ENCODE measurements at places on chromosomes 4 and X.

DNA sequence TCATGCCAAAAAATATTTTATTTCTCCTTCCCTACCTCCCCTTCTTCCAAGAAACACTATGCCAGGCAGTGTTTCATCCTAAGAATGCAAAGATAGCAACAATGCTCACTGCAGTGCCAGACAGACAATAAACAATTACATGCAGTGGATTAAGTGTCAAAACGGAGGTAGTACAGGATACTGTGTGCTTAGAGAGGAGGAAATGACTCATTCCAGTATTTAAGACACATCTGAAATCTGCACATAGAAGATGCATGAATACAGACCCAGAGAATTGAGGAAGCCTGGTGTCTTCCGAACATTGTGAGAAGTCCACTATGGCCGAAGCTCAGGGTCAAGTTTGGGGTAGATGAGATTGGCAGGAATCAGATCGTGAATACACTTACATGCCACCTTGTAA is 326.4 kb downstream of the PPP3CA start:
- DNase-seq = peak; percentile 19

DNA sequence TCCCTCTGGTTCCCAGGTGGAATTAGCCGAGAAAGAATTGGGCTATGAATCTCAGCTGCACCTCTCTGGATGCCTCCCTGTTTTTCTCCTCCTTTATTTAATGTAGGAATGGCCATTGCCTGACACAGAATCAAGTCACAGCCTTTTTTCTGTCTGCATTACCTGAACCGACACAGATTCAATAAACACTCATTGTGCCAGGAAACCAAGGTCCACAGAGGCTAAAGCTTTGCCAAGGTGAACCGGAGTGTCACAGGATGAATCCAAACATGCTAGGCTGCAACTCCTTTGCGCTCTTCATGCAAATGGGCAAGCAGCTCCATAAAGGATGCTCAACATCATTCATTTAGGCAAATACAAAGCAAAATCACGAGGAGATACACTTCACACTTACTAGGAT is 199.8 kb upstream of the AGTR2 start:
- DNase-seq = no peak

DNA sequence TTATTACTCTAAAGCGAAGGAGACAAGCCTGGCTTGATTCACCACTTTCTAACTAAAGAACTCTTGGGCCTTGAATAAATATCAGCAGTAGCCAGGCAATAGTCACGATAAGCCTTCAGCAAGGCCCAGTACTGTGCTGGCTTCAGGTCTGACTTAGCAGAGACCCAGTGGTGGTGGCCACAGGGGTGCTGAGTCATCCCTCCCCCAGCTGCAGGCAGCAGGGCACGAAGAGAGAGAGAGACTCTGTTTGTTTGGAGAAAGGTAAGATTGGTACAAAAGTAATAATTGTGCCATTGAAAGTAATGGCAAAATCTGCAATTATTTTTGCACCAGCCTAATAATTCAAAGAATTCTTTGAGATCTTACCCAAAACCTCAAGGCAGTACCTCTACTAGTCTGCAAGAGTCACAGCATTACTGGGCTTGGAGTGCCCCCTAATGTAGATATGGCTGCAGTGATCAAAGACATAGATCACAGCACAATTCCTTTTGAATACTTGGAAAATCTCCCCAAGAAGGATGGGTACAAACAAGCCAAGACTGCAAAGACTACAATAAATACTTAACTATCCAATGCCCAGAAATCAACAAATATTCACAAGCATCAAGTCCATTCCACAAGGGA is 159.5 kb upstream of the USP38 start:
- DNase-seq = no peak

DNA sequence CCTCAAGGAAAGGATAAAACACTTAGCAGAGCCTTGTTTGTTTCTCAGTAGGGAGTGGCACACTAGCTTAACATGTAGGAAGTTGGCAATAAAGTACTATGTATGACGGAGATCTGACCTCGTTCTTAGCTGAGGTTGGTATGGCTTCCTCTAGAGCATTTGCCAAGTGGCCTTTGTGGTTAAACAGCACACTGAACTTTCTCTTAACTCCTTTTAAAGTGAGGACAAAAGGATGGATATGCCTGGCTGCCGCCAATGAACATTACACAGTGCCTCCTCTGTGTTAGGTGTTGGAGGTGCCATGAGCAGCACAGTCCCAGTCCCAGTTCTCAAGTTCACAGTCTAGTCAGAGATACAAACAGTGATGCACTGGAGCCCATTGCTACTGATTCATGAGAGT is 54.4 kb downstream of the VGLL1 start:
- DNase-seq = no peak

- no peak for DNase-seq
Measured at GRCh38 chr4:153518637-153519389, 52.7 kb downstream of the TMEM131L start.

DNA sequence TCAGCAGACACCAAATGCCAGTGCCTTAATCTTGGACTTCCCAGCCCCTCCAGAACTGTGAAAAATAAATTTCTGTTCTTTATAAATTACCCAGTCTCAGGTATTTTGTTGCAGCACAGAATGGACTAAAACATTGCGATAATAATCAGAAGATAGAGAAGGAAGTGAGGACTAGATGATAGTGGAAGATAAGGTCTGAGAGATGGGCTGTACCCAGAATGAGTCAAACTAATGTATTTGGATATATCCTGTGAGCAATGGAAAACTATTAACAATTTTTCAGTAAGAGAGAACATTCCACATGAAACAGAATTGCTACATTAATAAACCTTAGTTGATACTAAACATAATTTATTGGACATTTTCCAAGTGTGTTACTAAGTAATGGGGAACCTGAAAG is 93.3 kb downstream of the FANCB start:
- no peak for DNase-seq

- peak; percentile 65 for DNase-seq
Measured at GRCh38 chr4:40316333-40316781, 18.8 kb upstream of the CHRNA9 start.

DNA sequence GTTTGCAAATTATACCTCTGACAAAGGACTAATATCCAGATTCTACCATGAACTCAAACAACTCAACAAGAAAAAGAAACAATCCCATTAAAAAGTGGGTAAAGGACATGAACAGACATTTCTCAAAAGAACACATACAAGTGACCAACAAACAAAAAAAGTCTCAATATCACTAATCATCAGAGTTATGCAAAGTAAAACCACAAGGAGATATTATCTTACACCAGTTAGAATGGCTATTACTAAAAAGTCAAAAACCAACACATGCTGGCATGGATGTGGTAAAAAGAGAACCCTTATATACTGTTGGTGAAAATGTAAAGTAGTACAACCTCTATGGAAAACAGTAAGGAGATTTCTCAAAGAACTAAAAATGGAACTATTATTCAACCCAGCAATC is 234.4 kb downstream of the NKX6-1 start:
- no peak for DNase-seq

DNA sequence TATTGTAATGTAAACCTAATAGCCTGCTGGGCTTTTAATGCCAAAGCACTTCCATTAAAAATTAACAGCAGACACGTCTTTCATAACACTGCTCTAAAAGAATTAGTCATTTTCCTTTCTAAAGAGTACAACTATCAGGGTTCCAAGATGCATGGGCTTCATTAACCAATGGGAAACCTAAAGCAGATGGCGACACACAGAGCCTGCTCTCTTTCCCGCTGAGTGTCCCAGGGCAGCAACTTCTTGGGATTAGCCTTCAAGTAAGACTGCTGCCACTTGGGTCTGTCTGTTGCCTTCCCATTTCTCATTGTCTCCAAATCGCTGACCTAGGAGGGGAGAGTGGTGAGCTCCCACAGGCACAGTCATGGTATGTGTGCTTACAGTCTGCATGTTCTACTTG is 14.0 kb upstream of the PHKA2 start:
- DNase-seq = no peak

- DNase-seq = no peak
Measured at GRCh38 chr4:145697332-145697731, 17.4 kb downstream of the C4orf51 start.

DNA sequence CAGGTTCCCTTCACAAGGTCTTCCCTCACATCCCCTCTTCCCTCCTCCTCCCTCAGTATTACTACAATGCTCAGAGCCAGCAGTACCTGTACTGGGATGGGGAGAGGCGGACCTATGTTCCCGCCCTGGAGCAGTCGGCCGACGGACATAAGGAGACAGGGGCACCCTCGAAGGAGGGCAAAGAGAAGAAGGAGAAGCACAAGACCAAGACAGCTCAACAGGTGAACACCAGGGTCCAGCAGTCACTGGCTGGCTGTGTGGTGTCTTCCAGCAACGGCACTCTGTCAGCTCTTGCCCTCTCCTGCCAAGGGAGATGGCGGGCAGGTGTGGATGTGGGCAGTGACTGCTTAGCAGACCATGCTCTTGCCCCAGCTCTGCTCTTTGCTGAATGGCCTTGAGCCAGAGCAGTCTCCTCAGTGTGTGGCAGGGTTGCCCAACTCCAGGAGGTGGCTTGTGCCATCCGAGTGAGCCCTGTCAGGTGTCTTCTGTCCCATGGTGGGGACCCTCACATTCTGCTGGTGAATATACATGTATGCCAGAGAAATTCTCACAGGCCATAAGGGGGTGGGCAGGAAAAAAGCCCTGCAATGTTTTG is 11.4 kb upstream of the UBA1 start:
- DNase-seq = no peak

DNA sequence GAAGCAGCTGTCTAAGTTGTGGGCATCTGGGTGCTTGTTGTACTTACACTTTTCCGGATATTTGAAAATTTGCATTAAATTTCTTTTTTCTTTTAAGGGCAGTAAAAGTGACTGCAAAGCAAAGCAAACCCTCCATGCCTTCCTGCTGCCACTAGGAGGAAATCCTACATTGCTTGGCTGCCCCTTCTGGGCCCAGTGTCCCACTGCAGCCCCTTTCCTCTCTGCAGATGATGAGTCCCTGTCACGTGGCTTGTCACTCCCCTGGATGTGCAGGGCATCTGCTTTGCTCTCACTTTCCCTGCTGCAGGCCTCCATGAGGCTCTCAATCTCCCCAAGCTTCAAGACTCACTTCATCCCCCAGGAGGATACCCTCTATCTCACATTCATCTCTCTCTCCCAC is 12.7 kb downstream of the TSR2 start:
- DNase-seq = no peak

- DNase-seq = no peak
Measured at GRCh38 chr4:41655177-41655576, 93.3 kb downstream of the PHOX2B start.

DNA sequence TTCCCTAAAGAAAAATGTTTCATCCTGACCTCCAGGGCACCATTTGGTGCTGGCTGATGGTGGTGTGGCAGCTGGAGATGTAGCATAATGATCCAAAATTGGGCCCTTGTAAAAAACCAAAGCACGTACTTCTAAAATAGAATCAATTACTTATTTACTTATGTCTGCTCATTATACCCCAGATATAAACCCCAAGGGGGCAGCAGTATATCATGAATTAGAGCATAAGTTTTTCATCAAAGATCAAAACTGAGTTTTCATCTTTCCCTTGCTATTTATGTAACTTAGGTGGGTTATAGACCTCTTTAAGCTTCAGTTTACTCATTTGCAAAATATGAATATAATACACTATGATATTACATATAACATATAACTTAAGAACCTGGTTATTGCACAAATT is 241.1 kb downstream of the TACR3 start:
- no peak for DNase-seq

DNA sequence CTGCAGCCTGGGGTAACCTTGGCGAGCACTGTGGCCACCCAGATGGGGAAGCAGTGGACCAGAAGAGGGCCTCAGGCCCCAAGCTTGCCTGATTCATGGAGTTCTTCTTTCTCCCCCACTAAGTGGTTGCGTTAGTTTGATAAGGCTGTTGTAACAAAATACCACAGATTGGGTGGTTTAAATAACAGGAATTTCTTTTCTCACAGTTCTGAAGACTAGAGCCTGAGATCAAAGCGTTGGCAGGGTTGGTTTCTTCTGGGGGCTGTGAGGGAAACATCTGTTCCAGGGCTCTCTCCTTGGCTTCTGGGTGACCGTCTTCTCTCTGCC is 105.7 kb upstream of the GATB start:
- DNase-seq = no peak

DNA sequence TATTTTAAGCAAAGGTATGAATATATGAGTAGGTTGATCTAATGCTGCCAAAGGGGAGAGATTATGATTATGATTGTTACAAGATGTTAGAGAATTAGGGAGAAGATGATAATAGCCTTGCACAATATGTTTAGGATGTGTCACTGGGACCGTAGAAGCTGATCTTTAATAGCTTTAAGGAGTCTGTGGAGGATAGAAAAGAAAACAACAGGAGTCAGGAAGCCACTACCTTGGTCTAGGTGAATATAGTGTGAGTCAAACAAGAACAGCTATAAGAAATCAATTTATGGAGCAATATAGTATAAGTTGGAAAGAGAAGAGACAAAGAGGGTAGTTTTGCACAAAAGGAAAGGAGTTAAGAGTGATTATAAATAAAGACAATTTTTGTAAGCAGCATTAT is 232.7 kb downstream of the FSTL5 start:
- DNase-seq = no peak

GRCh38 chr4:73341454-73341853 is 62.6 kb upstream of the ALB start:
- DNase-seq = no peak

GRCh38 chr4:170675568-170676262 is 586.0 kb upstream of the AADAT start:
- no peak for DNase-seq

DNA sequence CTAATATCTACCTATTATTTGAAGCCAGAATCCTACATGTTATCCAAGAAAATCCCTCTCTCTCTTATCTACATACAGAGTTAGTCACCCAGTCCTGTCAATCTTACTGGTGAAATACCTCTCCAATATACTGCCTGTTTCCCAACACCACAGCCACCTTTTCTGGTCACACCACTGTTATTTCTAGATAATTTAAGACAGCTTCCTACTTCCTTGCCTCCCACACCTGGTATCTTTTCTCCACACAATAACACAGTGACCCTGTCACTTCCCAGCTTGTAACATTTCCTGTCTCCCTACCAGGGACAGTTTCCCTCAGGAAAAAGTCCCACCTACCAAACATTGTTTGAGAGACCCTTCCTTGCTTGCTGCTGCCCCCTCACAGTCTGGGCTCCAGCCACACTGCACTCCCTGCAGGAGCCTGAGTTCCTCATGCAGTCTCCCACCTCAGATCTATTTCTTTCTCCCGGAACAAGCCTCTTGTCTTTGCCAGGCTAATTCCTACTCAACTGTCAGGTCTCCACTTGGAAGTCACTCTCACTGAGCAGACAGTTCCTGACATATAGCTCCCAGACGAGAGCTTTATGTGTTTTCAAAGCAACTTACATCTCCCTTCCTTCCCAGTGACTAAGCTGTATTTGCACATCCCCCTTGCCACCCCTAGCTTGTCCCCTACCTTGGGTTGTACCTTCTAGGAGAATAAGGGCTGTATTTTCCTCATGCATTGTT is 73.6 kb upstream of the QRFPR start:
- DNase-seq = no peak

DNA sequence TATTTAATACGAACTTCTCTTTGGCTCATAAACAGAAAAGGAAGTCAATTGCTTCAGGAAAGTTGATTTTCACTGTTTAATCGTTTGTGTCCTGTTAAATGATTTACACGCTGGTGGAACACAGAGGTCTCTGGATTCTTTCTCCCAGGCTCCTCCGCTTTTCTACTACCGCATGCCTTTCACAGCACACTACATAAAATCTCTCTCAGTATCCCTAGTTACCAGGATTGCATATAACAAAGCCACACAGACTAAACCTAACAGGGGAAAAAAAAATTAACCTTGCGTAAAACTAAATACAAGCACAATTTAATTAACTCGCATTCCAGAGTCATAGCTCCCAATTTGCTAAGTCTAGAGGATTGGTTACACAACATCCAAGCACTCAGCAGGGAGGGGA is 133.9 kb downstream of the CORIN start:
- no peak for DNase-seq

Measured in naive thymus-derived CD8-positive, alpha-beta T cell (primary cell).